Hematopoietic multipotent progenitor cell treated with erythropoietin and hydrocortisone succinate and interleukin-3 and kit ligand, for 8 days (in vitro differentiated cells): ENCODE measurements at places on chromosomes 12 and 14.

DNA sequence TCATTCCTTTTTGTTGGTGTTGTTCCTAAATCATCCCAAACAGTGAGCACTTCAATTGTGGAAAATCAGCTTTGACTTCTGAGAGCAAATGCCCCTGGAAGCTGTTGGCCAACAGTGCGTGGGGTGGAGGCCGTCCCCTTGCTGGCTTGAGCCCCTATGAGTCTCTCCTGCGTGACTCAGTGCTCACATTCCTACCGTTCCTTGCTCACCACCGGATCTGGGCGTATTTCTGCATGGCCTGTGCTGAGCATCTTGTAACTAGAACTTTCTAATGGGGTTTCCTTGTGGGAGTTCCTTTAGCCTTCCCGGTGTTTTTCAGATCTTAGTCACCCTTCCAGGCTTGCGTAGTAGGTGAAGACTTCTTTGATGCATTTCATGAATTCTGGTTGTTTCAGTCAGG, 14.7 kb downstream of the SERPINA1 start:
- DNase-seq: no peak

GRCh38 chr12:5522432-5523335, 90.8 kb downstream of the NTF3 start:
- DNase-seq: no peak

GRCh38 chr12:64631197-64631596, 20.9 kb downstream of the RASSF3 start:
- DNase-seq: no peak

DNA sequence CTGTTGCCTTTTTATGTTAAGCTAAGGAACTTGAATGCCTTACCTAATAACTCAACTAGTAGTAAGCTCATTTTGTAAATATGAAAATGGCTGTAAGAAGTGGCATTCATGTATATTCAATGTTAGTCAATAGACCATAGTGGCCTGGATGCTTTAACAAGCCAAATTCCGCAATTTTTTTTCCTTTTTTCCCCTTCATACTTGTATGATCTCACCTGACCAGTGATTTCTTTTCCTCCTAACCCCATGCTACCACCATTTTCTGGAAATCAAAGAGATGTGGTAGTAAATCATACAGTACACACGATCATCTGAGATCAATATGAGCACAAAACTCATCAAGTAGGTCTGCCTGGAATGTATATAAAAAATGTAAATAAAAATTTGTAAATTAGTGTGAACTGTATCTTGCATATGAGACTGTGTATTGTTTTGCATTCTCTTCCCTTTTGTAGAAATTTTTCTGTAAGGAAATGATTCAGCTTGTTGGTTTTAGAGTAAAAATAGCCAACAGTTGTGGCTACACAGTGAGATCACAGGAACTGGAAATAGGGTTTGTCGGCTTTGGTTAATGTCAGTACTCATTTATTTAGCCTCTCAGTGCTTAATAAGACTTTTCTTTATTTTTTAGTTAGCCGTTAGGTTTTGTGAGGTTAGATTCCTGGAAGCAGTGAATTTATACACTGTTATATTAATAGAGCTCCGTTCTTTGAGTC, 62.5 kb downstream of the ETNK1 start:
- DNase-seq: peak; percentile 14

GRCh38 chr12:94689002-94689645, 38.8 kb upstream of the TMCC3 start:
- no peak for DNase-seq

GRCh38 chr14:81517798-81518398, 15.8 kb downstream of the SEL1L start:
- no peak for DNase-seq

GRCh38 chr12:2803635-2804392, 8.7 kb upstream of the ITFG2 start:
- no peak for DNase-seq

- DNase-seq: no peak
Measured at GRCh38 chr14:94448071-94448808, 4.4 kb downstream of the SERPINA11 start.

- DNase-seq: no peak
Measured at GRCh38 chr12:52555577-52555976, 2.6 kb upstream of the KRT71 start.

GRCh38 chr14:73834261-73834625, 17.4 kb upstream of the PTGR2 start:
- DNase-seq: no peak

DNA sequence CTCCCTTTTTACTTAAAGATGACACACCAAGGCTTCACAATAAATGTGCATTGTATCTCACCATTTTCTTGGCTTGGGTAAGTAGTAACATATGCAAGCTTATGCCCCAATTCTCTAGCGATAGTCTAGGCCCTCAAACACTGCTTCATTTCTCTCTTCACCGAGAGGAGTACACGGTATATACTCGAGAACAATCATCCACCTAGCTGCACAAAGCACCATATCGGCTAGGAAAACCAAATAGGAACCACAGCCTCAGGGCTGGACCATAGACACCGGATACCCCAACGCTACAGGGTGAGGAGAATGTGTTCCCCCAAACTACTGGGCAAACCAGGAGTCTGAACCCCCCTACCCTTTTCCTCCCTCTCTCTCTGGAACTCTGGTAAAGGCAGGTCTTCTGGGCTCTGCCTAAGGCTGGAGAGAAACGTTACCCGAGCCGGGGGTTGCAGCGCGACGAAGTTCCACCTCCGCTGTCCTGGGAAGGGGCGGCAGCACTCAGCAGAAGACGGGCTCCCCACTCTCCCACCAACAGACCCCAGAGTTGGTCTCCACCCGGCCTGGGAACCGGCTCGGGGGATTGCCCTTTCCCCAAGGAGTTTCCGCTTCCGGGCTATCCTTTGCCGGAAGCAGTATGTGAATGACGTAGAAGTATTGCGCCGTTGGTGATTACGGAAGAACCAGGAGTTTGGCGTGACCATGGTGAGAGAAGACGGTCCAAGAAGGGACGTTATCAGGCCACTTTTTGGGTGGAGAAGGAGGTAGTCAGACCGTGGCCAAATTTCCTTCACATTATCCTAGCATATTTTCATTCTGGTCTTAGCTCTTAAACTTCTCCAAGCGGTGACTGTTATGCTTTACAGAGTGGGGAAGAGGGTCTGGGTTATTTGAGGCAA, at the start of the genes AREL1 and FCF1:
Gene AREL1 (minus strand): TSS at position 582 of the 896 bp plus-strand sequence. CDS start 27,465 bp downstream, outside the sequence.
Gene FCF1 (plus strand): TSS at position 646 of the 896 bp plus-strand sequence. CDS start 54 bp downstream, at position 700.
- peak; percentile 97 for DNase-seq

- no peak for DNase-seq
Measured at GRCh38 chr12:1779783-1780182, 40.6 kb upstream of the LRTM2 start.

DNA sequence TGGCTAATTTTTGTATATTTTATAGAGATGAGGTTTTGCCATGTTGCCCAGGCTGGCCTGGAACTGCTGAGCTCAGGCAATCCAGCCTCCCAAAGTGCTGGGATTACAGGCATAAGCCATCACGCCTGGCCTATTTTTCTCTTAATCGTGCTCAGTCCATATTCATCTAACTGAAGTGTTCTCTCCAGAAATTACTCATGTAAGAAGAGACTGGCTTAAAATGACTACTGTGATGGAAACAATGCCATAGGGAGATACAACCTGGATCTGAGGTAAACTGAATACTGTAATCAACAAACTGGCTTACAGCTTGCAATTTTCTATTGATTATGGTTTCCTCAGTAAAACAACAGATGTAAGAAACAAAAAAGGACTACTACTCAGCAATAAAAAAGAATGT, 21.1 kb downstream of the NUMB start:
- DNase-seq: no peak

DNA sequence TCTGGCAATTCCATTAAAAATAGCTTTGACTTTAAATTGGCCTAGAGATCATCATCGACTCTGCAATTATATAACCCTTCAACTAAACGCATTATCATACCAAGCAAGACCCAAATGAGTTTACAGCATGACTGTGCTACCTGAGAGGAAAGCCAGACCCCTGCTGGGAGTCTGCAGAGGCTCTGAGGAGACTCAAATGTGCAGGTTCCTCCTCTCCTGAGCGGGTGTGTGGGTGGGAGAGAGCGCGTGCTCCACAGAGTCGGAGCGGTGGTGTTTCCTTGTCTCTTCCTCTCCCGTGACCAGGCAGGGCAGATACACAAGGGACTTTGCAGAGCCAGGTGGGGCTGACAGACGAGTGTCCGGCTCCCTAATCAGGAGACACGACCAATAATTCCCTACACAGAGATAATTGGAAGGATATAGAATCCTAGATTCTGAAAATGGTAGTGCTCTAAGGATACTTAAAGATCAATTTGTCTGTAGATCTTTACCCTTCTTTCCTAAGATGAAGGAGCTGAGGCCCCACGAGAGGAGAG, 74.1 kb downstream of the SLC8A3 start:
- no peak for DNase-seq

DNA sequence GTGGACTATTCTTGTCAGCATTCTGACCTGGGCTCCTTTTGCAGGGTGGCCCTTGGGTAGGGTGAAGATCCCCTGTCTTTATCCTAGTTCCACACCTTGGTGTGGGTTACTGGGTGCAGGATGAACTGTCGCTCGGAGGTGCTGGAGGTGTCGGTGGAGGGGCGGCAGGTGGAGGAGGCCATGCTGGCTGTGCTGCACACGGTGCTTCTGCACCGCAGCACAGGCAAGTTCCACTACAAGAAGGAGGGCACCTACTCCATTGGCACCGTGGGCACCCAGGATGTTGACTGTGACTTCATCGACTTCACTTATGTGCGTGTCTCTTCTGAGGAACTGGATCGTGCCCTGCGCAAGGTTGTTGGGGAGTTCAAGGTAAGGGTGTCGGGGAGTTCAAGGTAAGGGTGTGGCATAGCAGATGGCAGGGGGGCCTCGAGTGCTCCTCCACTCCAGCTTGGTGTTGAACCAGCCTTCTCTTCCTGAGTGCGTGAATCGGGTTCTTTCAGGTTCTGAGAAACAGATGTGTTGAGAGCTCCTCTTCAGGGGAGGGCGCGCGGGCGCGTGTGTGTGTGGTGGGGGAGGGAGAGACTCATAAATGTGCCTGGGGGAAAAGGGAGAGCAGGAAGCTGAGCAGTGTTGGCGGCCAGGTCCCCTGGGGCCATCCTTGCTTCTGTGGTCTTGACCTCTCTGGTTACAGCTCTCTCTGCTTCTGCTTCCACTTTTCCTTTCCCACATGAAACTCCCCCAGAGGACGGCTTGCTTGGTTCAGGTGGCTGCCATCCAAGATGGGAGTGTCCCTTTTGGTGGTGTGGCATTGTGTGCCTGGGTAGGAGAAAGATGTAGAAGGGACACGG, 4.0 kb downstream of the ATG101 start:
- DNase-seq: no peak

GRCh38 chr12:116131176-116131575, 146.3 kb downstream of the MED13L start:
- DNase-seq: no peak

DNA sequence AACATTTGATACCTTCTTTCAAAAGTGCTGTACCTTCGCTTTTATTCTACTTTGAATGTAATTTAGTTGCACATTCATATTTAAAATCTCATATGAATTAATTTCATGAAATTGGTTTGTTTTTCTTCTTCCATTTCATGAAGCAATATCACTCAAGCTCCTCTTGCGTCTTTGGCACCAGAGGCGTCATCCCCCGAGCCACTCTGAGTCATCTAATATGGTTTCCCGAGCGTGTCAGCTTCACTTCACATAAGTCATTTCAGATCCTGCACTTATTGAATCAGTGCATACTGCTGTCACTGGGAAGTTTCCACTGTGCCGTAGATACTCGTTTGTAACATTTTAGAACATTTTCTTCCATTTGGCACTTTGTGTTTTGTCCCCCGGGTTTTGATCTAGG, 105.6 kb downstream of the SLC25A47 start:
- no peak for DNase-seq

- no peak for DNase-seq
Measured at GRCh38 chr14:51929166-51929565, 60.2 kb upstream of the RTRAF start.

- DNase-seq: peak; percentile 69
Measured at GRCh38 chr14:101823511-101824120, 62.1 kb downstream of the PPP2R5C start.

DNA sequence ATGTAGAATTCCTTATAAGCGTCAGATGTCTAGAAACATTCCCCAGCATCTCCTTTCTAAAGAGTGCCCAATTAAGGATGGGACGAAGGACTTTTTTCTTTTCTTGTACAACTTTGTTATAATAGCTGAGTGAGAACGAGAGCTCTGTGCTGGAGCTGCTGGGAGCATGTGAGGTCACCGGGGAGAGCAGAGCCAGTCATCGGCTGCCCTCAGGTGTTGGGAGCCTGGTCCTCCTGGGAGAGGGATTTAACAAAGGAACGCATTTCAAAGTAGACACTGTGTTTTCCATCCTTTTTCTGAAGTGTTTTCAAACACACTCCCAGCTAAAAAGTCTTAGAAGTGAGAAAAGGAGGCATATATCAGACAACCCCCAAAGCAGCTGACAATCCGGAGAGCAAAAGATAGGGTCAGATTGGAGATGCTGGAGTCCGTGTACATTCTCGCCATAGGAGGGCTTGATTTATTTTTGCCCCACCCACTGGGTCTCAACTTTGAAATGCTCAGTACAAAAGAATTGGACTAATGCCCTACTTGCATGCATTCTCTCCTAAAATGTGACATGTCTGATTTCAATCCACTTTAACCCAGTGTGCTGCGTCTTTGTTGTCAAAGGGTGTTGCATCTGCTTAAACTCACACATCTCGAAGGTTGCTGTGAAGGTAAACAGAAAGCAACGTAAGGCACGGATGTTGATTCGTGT, 50.8 kb upstream of the PIWIL1 start:
- no peak for DNase-seq

- DNase-seq: peak; percentile 58
Measured at GRCh38 chr12:60106214-60106613, 510.4 kb downstream of the SLC16A7 start.

DNA sequence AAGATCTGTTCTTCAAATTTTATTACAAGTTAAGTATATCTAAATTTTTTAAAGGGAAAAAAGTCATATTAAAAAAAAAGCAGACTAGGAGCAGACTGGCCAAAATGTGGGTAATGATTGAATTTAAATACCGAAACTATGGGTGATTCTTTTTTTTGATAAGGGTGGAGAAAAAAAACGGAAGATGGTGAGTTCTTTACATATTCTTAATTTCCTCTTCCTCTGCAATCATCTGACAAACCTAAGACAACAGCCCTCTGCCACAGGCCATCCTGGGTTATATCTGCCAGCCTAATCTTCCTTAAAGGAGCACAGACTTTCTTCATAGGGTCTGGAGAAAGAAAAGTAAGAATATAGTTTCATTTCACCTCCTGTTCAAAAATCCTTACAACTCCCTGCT, 108.0 kb downstream of the PPP2R5E start:
- no peak for DNase-seq

GRCh38 chr12:76451528-76451927, 103.3 kb upstream of the BBS10 start:
- DNase-seq: no peak

DNA sequence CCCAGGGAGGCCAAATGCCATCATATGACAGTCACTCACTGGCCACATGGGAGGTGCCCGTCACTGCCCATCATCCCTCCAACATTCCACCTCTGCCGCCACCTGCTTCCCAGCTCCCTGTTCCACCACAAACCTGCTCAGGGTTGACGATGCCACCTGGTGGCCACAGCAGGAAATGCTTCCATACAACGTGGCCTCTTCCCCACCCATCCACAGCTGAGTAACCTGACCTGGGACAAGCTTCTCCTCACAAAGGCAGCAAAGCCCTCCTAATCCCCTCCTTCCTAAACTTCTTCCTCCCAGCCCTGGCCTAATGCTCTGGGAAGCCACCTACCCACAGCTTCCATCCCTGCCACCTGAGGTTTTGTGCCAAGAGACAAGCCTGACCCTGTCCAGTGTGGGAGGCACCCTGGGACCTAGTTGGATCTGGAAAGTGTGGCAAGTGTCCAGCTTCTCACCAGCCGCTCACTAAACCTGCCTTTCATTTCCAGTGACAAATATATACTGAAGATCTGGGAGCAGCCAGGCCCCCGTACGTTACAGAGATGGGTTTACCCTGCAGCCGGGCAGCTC, 4.3 kb downstream of the DEGS2 start:
- peak; percentile 65 for DNase-seq
